Naive thymus-derived CD4-positive, alpha-beta T cell (primary cell): ENCODE measurements at places on chromosomes 2 and 18. TPM values are rescaled to one million over a fixed set of nuclear protein-coding genes. Genes with fewer than 3 reads are reported as not detected.

FBXO36 gene
- 0.77 and 0.79 TPM in 2 replicates for total RNA-seq

TWIST2 gene
- total RNA-seq, result not detected

KCNIP3 gene
- total RNA-seq, result not detected

DNA sequence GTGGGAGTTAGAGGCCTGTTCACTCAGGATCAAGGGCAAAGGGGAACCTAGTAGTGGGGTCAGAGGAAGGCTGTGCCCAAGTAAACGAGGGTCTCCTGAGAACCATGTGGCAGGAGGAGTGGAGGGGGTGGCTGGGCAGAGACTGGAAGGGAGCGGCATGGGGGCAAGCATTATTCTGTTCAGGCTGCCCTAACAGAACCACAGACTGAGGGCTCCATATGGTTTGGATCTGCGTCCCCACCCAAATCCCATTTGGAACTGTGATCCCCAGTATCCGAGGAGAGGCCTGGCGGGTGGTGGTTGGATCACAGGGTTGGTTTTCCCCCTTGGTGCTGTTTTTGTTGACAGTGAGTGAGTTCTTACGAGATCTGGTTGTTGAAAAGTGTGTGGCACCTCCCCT lies 287.0 kb downstream of the PHLPP1 start:
- H3K4me1 ChIP-seq, result no peaks in the 10 kb centered on the region
- H3K36me3 ChIP-seq, result no peaks in the 10 kb centered on the region
- DNase-seq, result no peak
- no peak overlapping the region for H3K27ac ChIP-seq

GRCh38 chr2:175815537-175815936 lies 186.5 kb downstream of the LNPK start:
- H3K36me3 ChIP-seq, result no peaks in the 10 kb centered on the region
- H3K4me3 ChIP-seq, result no peak overlapping the region
- DNase-seq, result no peak
- H3K27ac ChIP-seq, result no peak overlapping the region

- no peak for DNase-seq
- H3K36me3 ChIP-seq, result no peaks in the 10 kb centered on the region
- H3K4me3 ChIP-seq, result no peak overlapping the region
- no peaks in the 10 kb centered on the region for H3K4me1 ChIP-seq
Measured at GRCh38 chr2:190301032-190301431, 18.6 kb downstream of the HIBCH start.

- H3K36me3 ChIP-seq, result no peaks in the 10 kb centered on the region
- H3K4me1 ChIP-seq, result no peaks in the 10 kb centered on the region
- H3K27me3 ChIP-seq, result no peaks in the 10 kb centered on the region
- DNase-seq, result no peak
Measured at GRCh38 chr2:144607891-144608521, 88.1 kb upstream of the ZEB2 start.

GRCh38 chr2:156784020-156784701 lies 348.0 kb downstream of the GPD2 start:
- H3K36me3 ChIP-seq, result no peaks in the 10 kb centered on the region
- no peak for DNase-seq
